ENCODE measurements at places on chromosomes 3 and 15. TPM values are rescaled to one million over a fixed set of nuclear protein-coding genes. Genes with fewer than 3 reads are reported as not detected.
A peak's percentile ranks its signal among the peaks of the same experiment; 100 is the strongest.

GRCh38 chr15:71649894-71650293 is 160.5 kb upstream of the NR2E3 start:
- H3K4me3 ChIP-seq = no peak overlapping the region
- no peak for DNase-seq
- H3K27ac ChIP-seq = no peak overlapping the region
- H3K4me1 ChIP-seq = no peaks in the 10 kb centered on the region
- H3K27me3 ChIP-seq = peaks cover 13% of the 10 kb centered on the region
- H3K36me3 ChIP-seq = no peaks in the 10 kb centered on the region

- no peak overlapping the region for H3K4me3 ChIP-seq
- no peaks in the 10 kb centered on the region for H3K4me1 ChIP-seq
- H3K27ac ChIP-seq = no peak overlapping the region
- no peaks in the 10 kb centered on the region for H3K27me3 ChIP-seq
- no peak for DNase-seq
These were observed 317.8 kb upstream of the AGTR1 start for GRCh38 chr3:148379763-148380382.

DNA sequence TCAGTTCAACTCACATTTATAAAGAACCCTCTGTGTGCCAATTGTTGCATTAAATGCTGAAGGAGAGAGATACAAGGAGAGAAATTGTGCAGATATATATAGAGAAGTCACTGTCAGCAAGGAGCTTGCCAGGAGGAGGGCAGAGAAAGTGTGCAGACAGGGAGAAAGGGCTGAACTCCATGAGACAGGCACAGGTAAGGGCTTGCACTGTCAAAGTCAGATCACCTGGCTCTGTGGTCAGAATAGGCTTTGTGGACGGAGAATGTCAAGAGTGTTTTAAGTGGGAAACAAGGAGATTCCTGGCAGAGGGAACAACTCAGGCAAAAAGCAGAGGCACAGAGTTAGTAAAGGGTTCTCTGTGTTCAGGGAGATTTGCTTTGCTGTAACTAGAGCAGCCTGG is 303.0 kb upstream of the TPRG1 start:
- H3K4me3 ChIP-seq = no peak overlapping the region
- H3K36me3 ChIP-seq = peaks cover 7% of the 10 kb centered on the region
- DNase-seq = no peak
- no peak overlapping the region for H3K27ac ChIP-seq

GRCh38 chr3:195802261-195802701 is 9.4 kb downstream of the MUC4 start:
- H3K4me1 ChIP-seq = peaks cover 36% of the 10 kb centered on the region
- peak; percentile 32 for DNase-seq
- H3K27ac ChIP-seq = no peak overlapping the region
- peaks cover 50% of the 10 kb centered on the region for H3K27me3 ChIP-seq

GRCh38 chr15:27627623-27628022 is 471.5 kb downstream of the OCA2 start:
- no peaks in the 10 kb centered on the region for H3K27me3 ChIP-seq
- no peaks in the 10 kb centered on the region for H3K4me1 ChIP-seq
- H3K36me3 ChIP-seq = no peaks in the 10 kb centered on the region

TMOD2 gene
- 4.2 TPM for total RNA-seq

HGD gene
- total RNA-seq = 0.35 TPM

All from activated naive CD8-positive, alpha-beta T cell treated with anti-CD3 and anti-CD28 coated beads for 36 hours (primary cell).